ENCODE measurements at places on chromosomes 4 and X.
A peak's percentile ranks its signal among the peaks of the same experiment; 100 is the strongest.

DNA sequence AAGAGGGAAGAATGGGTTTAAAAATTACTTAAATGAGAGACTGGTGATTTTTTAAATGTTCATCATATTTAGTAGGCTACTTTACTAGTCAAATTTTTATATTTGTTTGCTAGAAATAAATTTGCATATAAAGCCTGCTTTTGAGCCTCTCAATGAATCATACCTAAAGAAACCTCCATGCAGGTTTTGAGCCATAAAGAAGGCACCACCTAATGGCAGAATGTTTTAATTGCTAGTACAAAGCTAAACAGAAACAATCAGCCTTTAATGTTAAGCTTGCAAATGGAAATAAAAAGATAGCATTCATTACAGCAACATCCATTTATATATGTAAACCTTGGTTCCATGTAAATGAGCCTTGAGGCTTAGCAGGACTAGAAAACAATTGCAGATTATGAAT, 989.7 kb downstream of the CCSER1 start:
- DNase-seq, result no peak

GRCh38 chr4:158079661-158080060, 93.2 kb downstream of the GASK1B start:
- DNase-seq, result no peak

- DNase-seq, result no peak
These were observed 92.1 kb downstream of the MAMLD1 start for GRCh38 chrX:150455215-150455608.

DNA sequence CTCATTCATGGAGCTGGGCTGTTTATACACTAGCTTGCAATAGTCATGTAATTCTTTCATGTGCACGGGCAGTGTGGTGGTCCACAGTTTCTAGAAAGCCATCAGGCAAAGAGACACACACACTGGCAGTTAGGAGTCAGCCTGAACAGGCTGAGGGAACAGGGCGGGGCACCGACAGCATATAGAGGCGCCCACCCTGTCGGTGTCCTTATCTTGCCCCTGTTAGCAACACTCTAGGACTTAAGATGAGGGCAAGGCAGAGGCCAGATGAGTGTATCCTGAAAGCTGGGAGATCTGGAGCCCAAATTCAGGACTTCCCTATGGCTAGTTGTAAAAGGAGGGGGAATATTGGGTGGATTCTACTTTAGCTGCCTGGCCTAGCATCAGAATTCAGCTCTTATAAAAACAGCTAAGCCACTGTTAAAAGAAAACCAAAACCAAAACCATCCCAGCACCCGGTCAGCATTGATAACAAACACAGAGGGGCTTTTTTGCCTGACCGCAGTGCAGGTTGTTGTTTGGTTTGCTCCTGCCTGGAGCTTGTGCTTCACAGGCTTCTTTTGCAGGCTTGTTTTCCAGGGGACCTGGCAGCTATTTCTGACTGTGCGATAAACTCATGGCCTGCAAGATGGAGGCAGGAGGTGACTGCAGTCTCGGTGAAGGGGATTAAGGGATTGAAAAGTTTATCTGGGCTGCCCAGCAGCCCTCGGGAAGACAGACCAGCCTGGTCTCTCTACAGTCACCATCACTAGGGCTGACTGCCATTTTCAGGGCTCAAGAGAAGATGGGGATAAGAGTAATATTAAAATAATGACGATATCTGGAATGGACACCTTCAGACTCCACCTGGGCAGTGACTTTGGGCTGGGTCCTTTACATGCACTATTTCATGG, 638.9 kb downstream of the MID1IP1 start:
- DNase-seq, result peak; percentile 30

DNA sequence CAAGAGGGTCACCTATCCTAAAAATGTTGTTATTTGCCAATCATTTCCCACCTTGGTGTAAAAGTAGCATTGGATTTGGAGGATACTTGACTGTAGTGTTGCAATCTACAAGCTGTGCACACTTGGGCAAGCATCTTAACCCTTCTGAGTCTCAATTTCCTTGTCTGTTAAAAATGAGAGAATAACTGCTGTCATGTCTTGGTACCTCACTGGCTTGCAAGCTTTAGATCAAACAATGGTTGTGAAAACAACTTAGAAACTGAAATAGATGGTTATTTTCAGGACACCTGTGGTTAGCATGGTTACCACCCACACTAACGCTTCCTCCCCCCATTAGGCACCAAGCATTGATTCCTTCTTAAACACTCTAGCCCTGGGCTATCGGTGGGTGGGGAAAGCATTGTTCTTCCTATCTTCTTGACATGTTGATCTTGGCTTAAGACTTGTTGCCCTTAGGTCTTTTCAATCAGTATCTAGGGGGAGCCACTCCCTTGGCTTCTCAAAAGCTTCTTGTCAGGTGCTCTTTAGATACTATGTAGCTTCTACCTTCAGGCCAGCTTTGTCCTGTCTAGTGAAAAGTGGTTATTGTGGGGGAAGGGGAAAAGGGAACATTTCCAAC, 10.6 kb upstream of the AMOT start:
- no peak for DNase-seq

DNA sequence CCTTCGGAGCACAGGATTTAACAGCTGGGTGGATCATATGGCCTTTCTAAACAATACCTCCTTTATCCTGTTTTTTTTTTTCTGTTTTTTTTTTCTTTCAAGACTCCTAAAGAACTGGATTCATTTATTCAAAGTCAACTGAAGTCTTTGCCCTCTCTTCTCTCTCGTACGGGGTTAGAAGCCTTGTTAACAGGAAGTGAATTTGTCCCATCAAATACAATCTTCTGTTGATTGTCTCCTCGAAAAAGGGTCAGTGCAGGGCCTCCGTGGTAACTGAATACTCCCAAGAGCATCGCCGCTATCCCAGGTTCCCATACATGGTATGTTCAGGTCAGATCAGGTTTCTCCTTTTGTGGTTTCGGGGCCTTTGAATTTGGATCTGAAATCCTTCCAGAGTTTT, 1.8 kb upstream of the TMEM128 start:
- DNase-seq, result no peak

GRCh38 chr4:1354136-1354982, 7.4 kb downstream of the UVSSA start:
- no peak for DNase-seq

GRCh38 chr4:141215030-141215429, 5.7 kb upstream of the ZNF330 start:
- no peak for DNase-seq

- DNase-seq, result peak; percentile 55
These were observed 29.6 kb upstream of the CHRNA9 start for GRCh38 chr4:40305328-40306170.

GRCh38 chr4:142405695-142406498, 440.2 kb downstream of the INPP4B start:
- DNase-seq, result no peak

- DNase-seq, result no peak
These were observed 113.7 kb downstream of the CHRNA9 start for GRCh38 chr4:40448875-40449274.

DNA sequence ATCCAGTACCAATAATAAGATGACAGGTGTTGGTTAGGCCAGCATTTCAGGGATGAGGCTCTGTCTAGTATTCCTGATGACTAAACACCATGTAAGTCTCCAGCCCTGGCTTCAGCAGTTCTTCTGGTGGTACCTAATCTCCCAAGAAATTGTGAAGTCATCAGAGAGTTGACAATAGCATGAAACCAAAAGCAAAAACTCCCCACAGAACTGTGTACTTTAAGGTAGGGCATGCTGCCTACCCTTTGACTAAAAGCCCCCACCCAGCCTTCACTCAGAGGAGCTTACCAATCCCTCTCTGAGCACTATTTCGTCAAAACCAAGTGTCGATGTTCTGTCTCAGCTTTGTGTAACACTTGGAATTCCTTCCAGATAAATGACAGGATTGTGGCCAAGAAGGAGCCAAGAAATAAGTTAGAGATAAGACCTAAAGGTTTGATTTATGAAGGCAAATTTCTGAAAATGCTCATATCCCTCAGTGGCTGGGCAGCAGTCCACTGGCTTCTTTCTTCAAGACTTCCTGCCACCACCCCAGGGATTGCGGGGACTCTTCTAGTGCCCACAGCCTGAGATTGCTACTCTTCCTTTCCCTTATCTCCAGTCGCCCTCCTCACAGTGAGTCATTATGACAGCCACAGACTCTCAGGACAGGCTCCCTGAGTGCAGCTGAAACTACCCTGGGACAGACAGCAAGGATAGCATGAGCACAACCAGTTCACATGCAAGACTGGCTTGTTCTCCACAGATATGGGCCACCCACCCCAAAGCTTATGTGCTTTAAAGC, 67.3 kb upstream of the LHFPL1 start:
- no peak for DNase-seq

DNA sequence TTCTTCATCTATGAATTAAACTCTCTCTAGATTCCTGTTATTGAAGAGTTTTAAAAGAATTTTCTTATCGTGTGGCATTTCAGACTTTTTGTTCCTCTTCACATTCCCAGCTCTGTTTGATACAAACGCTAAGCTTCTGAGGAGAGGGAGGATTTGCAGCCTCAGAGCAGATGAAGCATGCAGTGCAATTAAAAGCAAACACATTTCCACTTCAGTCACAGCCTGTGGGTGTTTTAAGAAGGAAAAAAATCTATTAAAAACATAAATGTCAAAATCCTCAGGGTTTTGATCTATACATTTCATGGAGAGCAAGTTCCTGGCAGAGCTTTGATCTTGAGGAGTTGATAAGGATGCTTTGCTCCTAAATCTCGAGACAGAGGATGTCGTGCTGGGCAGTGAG, 442.4 kb upstream of the BOD1L1 start:
- no peak for DNase-seq

GRCh38 chrX:20252381-20253231, 14.1 kb downstream of the RPS6KA3 start:
- DNase-seq, result peak; percentile 78

GRCh38 chr4:34181311-34181841, 2062.9 kb downstream of the ARAP2 start:
- no peak for DNase-seq

DNA sequence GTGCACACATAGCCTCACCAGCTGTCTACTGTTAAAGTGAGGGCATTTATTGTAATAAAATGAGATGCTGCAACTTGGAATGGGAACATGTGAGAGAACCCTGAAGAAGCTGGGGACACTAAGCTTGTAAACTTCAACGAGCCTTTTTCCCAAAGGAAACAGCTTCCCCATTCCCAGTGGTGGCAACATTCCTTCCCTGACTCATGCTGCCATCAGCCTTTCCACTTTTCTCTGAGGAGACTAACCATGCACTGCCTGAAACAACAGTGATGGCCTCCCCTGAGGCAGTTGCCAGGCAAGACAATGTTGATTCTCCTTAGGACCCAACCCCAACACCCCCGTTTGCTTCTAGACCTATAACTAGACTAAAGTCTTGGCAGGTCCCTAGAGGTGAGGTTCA, 928.3 kb downstream of the GLUD2 start:
- no peak for DNase-seq

DNA sequence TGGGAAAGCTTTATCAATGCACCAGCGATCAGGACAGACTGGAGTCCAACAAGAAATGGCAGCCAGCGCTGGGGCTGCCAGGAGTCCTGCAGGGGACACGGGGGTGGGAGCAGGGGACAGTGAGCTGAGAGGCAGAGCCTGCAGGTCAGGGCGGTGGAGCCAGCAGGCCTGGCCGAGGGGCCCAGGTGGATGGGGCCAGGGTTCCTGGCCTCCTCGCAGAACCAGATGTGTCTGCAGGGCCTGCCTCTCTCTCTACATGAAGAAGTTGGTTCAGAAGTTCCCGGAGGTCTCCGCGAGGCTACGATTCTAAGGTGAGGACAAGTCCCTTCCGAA, 63.6 kb downstream of the CPZ start:
- no peak for DNase-seq

DNA sequence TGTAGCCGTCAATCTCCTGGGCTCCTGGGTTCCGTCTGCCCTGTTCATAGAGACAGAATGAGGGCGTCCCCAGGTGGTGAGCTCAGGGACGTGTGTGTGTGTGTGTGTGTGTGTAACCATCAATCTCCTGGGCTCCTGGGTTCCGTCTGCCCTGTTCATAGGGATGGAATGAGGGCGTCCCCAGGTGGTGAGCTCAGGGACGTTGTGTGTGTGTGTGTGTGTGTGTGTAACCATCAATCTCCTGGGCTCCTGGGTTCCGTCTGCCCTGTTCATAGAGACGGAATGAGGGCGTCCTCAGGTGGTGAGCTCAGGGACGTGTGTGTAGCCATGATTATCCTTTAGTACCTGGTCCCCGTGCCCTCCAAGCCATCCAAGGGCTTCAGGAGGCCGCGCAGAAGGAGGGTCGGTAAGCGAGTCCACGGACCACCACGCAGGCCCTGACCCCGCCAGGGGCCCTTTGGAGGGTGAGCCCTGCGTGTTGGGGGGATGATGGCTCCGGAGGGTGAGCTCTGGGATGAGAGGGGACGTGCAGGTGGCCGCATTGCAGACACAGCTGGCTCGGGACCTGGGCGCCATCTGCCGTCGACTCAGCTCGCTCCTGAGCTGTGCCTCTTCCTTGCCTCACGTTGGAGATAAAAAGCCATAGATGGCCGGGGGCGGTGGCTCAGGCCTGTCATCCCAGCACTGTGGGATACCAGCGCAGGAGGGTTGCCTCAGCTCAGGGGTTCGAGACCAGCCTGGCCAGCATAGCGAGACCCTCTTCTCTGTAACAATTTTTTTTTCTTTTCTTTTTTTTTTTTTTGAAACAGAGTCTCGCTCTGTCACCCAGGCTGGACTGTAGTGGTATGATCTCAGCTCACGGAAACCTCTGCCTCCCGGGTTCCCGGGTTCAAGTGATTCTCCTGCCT, 5.4 kb upstream of the GTPBP6 start:
- peak; percentile 47 for DNase-seq

GRCh38 chrX:21632027-21632426, 26.1 kb downstream of the KLHL34 start:
- no peak for DNase-seq

DNA sequence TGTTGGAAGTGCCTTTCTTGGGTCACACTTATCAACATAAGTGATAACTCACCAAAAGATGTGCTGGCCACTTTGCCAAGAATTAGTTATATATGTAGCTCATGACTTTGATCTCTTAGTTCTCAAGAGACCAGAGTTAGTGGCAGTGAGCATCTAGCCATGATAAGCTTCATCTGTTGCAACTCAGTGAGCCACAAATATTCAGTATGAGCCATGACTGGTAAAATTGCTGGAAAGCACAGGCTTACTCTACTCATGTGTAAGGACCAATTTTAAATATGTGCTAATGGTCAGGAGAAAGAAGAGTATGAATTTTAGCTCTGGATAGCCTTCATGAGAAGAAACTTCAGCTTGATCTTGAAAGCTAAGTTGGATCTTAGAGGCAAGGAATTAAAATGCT, 59.4 kb upstream of the TLL1 start:
- no peak for DNase-seq

GRCh38 chr4:61375301-61375700, 175.2 kb downstream of the ADGRL3 start:
- DNase-seq, result no peak

GRCh38 chr4:106277140-106277675, 38.8 kb downstream of the TBCK start:
- DNase-seq, result no peak

GRCh38 chr4:76003035-76003434, 4.3 kb downstream of the CXCL9 start:
- no peak for DNase-seq

- DNase-seq, result no peak
These were observed 11.0 kb downstream of the VEGFC start for GRCh38 chr4:176781739-176782100.

- DNase-seq, result no peak
These were observed 39.0 kb downstream of the PTTG2 start for GRCh38 chr4:37999000-37999716.

Data from CD4-positive, alpha-beta T cell treated with Interleukin-12 subunit alpha and Interleukin-12 subunit beta, for 1 hour (primary cell).